Colonic mucosa (tissue), 4 donors: ENCODE measurements at places on chromosomes 6 and 20. TPM values are rescaled to one million over a fixed set of nuclear protein-coding genes. Genes with fewer than 3 reads are reported as not detected.

- no peak for DNase-seq
Observed at GRCh38 chr6:163963205-163964120, 548.9 kb downstream of the QKI start.

Gene LPA
- total RNA-seq = not detected

DNA sequence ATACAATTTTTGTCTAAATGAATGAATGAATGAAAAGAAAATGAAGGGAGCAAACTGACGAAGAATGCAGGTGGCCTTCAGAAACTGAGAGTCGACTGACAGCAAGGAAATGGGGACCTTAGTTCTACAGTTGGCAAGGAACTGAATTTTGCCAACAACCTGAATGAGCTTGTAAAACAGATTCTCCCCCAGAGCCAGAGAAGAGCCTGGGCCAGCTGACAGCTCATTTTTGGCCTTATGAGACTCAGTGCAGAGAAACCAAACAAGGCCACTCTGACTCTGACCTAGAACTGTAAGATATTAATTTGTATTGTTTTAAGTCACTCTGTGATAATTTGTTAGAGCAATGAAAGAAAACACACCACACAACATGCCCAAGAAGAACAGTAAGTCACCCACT is 21.8 kb downstream of the MAN1A1 start:
- no peak for DNase-seq

DNA sequence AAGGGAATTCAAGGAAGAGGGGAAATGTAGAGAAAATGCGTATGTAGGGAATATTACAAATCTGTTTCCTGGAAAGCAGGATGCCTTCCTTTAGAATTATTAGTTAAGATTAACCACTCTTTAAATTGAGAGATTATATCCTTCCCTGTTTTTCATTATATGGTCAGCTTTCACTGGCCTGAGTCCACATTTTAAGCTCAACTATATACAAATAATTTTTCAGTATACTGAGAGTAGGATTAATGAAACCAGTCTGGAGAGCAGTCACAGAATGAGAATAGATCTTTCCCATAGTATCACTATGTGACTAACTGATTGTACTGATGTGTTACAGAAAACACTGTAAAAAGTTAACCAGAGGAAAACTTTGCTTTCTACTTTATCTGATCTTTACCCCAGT is 306.3 kb downstream of the LAMA2 start:
- DNase-seq = no peak

Gene FAM209A
- not detected for total RNA-seq

- DNase-seq = no peak
Observed at GRCh38 chr6:68975816-68976215, 340.7 kb downstream of the ADGRB3 start.

GRCh38 chr20:49138431-49138830 is 49.7 kb downstream of the STAU1 start:
- no peak for DNase-seq

DNA sequence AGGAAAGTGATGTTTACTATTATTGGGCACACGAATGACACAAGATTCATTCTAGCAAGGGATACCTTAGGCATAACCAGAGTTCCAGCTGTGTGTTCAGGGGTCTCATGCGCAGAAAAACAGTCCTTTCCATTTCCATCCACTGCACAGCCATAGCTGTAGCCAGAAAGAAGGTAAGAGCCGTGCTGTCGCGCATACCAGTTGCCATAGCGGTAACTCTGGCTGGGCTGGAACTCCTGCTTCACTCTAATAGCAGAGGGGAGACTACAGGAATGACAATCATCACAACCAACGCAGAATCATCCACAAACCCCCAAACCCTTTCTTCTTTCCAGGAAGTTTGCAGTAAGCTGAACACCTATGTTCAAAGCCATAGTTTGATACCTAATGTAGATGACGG is 7.5 kb downstream of the C6orf52 start:
- no peak for DNase-seq

DNA sequence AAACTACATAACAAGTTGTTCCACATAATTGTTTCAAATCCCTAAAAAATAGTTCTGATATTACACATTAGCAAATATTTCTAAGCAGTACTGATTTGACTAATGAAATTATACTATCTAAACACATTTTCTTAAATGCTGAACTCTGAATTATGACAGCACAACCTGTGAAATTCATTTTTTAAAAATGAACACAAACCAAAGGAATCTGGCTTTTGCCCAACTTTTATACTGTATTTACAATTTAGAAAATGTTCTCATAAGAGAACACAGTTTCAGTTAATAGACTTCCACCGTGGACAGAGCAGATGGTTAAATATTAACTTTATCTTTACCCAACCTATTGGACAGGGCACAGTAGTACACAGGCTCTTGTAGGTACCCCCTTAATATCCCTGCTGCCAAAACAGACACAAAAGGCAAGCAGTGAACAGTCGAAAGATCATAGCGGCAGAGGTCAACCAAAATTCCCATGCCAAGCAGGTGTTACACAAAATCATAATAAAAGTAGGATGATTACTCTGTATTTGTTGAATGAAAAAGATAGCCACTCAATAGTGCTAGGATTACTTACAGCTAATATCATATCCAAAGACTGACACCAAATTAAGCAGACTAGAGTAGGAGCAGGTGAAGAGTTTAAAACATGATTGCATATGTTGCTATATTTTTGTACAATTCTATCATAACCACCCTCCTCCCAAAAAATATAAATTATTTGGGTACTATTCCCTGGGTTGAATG is 122.5 kb downstream of the RNGTT start:
- DNase-seq = no peak

Gene HACE1
- 6.9 TPM for total RNA-seq

DNA sequence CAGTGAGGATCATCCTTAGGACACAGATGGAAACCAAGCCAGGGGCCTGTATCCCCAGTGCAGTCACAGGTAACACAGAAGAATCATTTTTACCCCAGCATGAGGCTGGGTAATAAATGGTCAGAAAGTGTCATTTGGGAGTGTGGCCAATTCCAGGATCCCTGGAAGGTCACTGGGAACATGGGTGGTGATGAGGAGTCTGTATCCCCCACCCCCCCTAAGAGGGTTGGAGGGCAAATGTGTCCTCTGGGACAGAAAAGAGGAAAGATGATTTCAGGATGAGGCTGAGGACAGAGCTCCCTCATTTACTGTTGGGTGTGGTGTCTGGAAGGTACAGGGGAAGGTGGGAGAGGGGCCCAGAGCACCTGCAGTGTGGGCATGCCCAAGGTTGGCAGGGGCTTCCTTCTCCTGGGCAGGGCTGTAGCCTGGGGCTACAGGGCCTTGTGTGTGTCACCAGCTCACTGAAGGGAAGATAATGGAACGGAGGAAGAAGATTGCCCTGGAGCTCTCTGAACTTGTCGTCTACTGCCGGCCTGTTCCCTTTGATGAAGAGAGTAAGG is 34.5 kb downstream of the PLCG1 start:
- peak; percentile 12 for DNase-seq

DNA sequence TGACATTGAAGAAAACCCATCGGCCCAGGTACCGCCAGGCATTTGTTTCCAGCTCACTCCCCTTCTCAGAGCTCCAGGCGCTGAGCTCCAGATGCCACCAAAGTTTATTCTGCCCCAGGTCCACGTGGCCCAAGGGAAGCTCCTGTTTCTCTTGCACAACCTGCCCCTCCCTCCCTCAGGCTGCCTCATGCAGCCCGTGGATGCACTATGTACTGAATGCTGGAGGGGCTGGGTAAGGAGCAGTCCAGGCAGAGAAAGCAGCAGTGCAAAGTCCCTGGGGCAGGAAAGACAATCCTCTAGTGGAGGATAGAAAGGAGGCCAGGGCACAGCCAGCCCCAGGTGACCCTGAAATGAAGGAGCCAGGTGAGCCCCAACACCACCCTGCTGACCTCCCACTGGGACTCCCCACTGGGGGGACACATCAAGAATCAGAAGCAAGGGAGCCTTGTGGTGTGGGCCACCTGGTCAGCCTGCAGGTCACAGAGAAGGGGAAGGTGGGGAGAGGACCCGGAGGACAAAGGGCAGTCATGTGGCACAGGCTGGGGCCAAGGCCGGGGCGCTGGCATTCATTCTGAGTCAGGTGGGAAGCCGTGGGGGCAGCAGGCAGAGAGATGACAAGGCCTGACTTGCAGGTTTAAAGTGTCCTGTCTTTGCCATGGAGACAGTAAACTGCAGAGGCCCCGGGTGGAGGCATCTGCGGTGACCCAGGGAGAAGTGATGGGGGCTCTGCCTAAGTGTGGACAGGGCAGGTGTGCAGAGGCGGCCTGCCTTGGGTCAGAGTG is 230.1 kb downstream of the PREX1 start:
- no peak for DNase-seq

- DNase-seq = no peak
Observed at GRCh38 chr6:146300521-146300920, 243.1 kb upstream of the RAB32 start.

GRCh38 chr6:157887892-157888291 is 64.8 kb downstream of the SNX9 start:
- DNase-seq = no peak

Gene BYSL
- total RNA-seq = 10.4 TPM

- DNase-seq = peak; percentile 54
Observed at GRCh38 chr6:31402324-31403282, 792 bp upstream of the MICA start.

Gene PPP1R16B
- total RNA-seq = 2.1 TPM

DNA sequence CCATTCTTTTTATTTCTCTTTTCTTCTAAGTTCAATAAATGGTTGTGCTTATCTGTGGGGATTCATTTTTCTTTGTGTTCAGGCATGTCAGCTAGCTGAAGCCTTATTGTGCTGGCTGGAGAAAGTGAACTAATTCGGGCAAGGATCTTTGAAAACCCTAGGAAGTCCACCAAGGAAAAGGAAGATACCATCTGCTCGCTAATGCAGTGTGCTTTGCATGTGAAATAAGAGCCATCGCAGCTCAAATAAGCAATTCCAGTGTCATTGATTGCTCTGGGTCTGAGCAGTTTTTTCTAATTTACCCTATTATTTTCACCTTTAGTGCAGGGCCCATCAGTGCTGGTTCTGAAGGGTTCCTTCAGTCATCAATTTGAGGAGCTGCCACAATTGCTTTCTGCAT is 309.4 kb upstream of the SOX4 start:
- DNase-seq = no peak

Gene C6orf62
- total RNA-seq = 70.5 TPM

Gene EEF1A2
- total RNA-seq = 3.2 TPM

DNA sequence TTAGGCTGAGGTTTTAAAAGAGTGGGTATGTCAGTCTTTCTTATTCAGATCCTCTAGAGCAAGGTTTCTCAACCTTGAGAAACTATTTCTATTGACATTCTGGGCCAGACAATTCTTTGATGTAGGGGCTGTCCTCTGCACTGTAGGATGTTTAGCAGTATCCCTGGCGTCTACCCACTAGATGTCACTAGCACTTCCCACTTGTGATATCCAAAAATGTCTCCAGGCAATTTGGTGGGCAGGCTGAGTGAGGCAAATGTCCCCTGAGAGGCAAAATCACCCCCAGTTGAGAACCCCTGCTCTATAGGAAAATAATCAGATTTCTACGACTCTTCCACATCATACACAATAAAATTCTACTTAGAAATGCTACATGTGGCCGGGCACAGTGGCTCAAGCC is 7.7 kb upstream of the ZKSCAN8 start:
- peak; percentile 22 for DNase-seq

DNA sequence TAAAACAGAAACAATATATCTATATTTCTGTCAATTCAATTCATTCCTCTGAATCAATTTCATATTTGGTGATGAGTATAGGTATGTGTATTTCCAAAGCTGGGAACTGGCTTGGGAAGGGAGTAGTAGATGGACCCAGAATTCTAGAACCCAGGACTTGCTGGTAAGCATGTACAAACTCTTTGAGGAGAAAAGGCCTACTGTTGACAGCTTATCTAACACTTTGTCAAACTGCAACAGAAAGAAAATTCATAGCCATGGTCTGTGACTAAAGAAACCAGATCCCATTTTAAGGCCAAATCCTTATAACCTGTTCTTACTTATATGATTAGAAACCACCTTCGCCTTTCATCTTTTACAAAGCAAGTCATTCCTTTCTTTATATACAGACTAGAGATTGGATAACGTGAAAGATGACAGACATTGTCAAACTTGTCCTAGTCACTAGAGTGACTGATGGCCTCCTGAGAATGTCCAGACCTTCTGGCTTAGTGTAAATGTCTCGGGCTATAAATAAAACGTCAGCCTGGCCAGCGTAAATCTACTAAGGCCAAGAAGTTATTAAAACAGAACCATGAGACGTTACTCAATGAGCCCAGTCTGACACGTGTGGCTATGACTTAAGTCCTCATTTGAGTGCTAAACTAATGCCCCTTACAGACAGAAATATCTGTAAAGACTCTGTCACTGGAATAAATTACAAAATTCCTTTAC is 152.3 kb downstream of the ALDH8A1 start:
- no peak for DNase-seq

Gene ASIP
- not detected for total RNA-seq

Gene EPPIN
- total RNA-seq = not detected

Gene TRAPPC3L
- not detected for total RNA-seq

DNA sequence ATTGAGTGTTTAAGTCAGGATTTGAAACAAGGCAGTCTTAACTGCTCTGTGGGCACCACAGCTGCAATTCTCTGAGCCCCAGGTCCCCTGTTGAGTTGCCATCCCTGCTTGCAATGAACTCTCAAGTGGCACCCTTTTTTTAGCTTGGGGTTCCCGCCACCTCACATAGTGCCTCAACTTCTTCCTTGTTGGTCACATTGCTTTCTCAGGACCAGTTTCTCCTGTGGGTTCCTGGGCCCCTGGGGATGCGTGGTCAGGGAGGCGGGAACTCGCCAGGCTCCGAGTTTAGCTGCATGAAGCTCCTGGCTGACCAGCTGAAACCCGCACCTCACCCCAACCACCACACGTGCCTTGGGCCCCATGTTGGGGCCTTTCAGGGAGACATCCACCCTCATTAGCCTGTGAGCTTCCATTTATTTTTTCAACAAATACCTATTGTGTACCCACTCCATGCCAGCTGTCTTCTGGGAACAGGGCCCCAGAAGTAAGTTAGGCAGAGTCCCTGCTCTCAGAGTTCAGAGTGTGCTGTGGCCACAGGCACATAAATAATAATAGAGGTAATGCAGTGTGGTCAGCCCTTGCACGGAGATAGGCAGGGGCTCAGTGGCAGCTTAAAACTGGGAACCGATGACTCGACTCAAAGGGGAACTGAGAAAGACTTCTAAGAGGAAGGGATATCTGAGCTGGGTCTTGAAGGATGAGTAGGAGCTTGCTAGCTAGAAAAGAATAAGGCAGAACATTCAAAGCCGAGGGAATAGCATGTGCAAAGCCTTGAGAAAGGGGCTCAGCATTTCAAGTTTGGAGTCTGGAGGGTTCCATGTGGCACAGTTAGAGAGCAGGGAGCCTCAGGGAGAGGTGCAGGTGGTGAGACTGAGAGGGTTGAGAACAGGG is 33.9 kb upstream of the FAM83D start:
- DNase-seq = no peak

Gene C6orf118
- not detected for total RNA-seq

- no peak for DNase-seq
Observed at GRCh38 chr6:138814179-138814834, 18.4 kb downstream of the ECT2L start.

- no peak for DNase-seq
Observed at GRCh38 chr20:31927627-31928159, 24.2 kb downstream of the PDRG1 start.

DNA sequence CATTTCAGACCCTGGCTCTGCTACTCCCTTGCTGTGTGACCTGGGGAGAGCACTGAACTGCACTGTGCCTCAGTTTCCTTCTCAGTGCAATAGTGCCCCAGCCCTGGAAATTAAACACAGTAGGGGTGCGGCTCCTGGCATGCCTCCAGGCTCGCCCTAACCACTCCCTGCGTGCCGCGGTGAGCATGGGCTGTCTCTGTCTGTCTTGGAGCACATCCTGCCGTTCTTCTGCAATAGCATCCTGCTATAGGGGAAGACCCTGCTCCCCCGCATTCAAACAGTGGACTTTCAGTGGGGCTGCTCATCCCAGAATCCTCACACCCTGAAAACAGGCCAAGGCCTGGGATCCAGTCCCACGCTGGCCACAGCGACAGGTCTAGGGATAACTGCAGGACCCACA is 129.5 kb downstream of the FOXC1 start:
- DNase-seq = no peak
